ENCODE measurements at places on chromosomes 16 and 17.

DNA sequence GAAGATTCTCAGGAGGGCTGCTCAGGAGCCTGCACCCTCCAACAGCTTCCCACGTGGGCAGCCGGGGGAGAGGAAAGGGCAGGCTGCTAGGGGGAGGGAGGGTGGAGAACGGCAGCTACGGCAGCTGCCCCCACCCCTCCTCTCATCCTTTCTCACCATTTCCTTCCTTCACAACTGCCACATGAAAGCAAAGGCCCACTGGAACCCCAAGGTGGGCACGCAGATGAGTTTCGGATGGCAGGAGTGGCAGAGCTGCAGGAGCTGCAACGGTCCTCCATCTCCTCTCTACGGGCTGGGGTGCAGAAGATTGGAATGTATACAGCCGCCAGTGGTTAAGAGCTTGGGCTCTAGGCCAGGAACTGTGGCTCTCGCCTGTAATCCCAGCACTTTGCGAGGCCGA is 77.7 kb downstream of the GAS7 start:
- DNase-seq: no peak

- no peak for DNase-seq
Measured at GRCh38 chr16:11551842-11552241, 34.9 kb downstream of the LITAF start.

GRCh38 chr17:42422958-42423712 is at the start of gene CAVIN1:
TSS of gene CAVIN1 (minus strand) at chr17:42423256. CDS start at chr17:42423097, 159 bp downstream.
- DNase-seq: no peak

DNA sequence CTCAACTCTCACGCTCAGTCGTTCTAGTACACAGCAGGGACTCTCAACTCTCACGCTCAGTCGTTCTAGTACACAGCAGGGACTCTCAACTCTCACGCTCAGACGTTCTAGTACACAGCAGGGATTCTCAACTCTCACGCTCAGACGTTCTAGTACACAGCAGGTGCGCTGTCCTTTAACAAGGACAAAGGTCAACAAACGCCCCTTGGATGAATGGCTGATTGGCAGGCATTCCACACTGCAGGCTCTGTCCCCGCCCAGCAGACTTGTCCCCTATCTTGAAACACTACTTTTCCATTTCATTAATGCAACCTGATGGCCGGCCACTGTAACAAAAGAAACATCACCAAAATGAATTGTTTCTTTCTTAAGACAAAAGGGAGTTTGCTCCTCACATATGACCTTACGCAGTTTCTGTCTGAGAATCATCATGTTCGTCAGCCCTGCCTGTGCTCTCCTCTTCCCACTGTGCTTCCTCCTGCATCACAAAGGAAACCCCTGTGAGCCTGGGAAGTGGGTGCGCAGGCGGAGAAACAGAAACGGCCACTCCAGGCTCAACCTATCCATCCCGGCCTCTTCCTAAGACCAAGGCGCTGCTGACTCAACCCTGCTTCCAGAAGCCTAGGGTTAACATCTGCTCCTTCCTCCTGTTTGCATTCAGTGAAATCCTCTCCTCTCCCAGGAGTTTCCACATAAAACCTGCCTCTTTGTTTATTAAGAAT is 59.8 kb downstream of the ANKRD11 start:
- no peak for DNase-seq

DNA sequence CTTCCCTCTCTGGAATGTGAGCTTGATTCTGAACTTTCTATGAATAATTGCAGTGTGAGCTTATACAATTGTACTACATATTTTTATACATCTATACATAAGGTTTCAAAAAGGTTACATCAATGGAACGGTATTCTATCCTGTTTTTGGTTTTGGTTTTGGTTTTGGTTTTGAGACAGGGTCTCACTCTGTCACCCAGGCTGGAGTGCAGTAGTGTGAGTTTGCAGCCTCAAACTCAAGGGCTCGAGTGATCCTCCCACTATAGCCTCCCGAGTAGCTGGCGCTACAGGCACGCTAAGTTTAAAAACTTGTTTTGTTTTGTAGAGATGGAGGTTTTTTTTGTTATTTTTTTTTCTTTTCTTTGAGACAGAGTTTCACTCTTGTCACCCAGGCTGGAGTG is 1.1 kb downstream of the CTRB1 start:
- DNase-seq: no peak

Data from CD4-positive, alpha-beta T cell treated with Interferon gamma for 1 hour (primary cell).